ENCODE measurements at places on chromosomes 7 and 10. TPM values are rescaled to one million over a fixed set of nuclear protein-coding genes. Genes with fewer than 3 reads are reported as not detected.
A peak's percentile ranks its signal among the peaks of the same experiment; 100 is the strongest.

The DKK1 gene
- total RNA-seq: 12.7 TPM

The TRIM50 gene
- not detected for total RNA-seq

The GOLGA7B gene
- 0.07 TPM for total RNA-seq

The HIP1 gene
- total RNA-seq: 33.9 TPM

The INMT gene
- 4.3 TPM for total RNA-seq

- DNase-seq: no peak
Observed at GRCh38 chr10:1552881-1553670, 184.2 kb downstream of the ADARB2 start.

DNA sequence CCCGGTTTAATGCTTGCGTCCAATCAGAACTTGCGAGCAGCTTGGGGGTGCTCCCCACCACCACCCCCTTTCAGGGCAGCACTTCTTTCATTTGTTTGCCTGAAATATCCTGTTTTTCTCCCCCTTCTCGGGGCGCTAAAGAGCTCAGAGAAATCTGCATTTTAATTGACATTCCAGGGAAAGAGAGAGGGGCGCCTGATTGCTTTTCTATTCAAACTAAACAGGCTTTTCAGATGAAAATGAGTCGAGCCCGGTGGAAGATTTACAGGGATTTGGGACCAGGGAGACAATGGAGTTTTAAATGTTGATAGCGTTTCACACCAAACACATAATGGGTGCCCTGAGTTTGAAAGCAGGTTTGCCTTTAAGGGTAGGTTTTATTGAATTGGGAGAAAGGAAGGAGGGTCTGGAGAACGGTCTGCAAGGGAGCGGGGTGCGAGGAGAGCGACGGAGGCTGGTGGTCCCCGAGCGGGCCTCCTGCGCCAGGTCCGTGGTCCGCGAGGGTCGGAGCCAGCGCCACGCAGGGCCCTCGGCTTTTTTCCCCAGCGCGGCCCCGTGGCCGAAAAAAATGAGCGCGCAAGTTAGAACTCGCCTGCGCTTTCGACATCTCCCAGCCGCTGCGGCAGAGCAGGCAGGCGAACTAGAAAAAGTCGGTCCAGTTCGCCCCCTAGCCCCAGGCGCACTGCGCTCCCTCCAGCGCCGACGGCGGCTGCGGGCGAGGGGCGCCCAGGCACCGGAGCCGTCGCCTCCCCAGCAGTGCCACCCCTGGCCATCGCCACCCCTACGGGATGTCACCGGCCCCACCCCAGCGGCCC lies 1.3 kb downstream of the FGFR2 start:
- DNase-seq: peak; percentile 78

DNA sequence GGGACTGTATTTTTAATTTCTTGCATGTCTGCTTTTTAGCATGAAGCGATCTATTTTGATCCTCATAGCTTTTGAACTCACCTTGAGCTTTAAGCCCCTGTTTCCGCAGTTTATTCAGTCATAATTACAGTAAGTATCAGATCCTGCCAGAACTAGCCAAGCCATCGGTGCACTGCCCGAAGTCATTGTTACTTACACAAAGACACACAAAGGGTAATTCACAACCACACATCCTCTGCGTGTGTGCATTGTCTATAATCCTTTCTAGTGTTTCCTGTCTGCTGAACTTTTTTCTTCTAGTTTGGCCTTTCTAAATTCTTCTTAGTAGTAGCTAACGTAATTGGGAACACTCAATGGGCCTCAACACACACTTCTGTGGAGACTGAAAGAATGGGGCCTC lies 133.0 kb downstream of the SFMBT2 start:
- no peak for DNase-seq

DNA sequence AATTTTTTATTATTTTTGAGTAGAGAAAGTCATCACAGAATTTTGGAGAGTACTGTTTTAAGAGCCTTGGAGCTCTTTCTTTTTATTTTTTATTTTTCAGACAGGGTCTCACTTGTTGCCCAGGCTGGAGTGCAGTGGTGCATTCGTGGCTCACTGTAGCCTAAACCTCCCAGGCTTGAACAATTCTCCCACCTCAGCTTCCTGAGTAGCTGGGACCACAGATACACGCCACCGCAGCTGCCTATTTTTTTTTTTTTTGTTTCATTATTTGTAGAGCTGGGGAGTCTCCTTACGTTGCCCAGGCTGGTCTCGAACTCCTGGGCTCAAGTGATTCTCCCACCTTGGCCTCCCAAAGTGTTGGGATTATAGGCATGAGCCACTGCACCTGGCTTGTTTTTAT lies 10.6 kb downstream of the CPA4 start:
- no peak for DNase-seq

DNA sequence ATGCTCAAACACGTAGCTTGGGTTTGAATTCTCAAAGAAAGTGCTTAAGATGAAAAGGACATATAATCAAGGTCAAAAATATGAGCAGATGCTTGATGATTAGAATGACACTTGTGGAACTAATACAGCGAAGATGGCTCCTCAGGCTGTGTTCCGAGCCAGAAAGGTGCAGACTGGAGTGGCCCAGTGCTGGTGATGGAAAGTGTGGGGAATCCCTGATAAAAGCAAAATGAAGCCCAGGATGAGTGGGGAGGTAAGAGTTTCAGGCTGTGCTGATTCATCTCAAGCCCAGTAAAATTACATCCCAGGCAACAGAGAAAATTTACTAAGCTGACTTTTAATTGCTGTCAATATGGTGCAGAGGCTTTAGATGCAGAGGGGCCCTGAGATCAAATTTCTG lies 77.8 kb upstream of the IKZF1 start:
- DNase-seq: no peak

DNA sequence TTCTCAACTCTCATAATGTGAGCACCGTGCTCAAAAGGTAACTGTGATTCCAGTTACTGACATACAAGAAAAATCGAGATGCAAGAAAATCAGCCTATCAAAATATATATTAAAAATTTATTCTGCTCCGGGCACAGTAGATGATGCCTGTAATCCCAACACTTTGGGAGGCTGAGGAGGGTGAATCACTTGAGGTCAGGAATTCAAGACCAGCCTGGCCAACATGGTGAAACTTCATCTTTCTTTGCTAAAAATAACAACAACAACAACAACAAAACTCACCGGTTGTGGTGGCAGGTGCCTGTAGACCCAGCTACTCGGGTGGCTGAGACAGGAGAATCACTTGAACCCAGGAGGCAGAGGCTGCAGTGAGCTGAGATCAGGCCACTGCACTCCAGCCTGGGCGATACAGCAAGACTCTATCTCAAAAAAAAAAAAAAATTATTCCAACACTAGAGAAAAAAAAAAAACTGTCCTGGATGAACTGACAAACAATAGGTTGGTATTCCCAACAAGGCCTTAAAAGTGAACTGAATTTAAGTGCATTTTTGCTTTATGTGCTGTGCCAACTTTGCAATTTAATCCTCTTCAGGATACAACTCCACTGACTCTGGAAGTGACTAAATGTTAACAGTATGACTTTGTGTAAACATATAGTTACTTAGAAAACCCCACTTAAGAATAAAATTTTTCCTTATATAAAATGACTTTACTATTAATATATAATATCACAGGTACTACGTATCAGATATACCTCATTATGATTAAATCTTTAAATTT lies 51.1 kb downstream of the JMJD1C start:
- DNase-seq: no peak

- DNase-seq: no peak
Observed at GRCh38 chr7:90209776-90210175, 1.8 kb upstream of the STEAP2 start.
